ELF-1 (cell line): ENCODE measurements at places on chromosomes 16 and 17.

- peak; percentile 28 for DNase-seq
These were observed 43.3 kb downstream of the BCAS3 start for GRCh38 chr17:60720763-60721531.

DNA sequence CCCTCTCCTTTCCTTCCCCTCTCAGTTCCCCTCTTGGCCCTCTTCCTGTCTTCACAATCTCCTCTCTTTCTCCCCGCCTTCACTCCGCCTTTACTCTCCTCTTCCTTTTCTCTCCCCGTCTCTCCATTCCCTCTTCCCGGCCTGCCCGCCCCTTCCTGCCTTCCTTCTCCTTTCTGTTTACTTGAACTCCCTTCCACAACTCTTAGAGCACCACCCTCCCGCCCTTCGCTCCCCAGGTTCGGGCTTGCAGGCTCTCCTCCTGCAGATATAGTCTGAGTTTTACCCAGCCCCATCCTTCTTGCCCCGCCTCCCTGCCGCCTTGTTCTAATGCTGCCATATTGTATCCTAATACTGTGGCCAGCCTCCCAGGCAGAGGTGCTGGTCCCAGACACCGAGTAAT is 201.5 kb upstream of the N4BP1 start:
- peak; percentile 30 for DNase-seq

DNA sequence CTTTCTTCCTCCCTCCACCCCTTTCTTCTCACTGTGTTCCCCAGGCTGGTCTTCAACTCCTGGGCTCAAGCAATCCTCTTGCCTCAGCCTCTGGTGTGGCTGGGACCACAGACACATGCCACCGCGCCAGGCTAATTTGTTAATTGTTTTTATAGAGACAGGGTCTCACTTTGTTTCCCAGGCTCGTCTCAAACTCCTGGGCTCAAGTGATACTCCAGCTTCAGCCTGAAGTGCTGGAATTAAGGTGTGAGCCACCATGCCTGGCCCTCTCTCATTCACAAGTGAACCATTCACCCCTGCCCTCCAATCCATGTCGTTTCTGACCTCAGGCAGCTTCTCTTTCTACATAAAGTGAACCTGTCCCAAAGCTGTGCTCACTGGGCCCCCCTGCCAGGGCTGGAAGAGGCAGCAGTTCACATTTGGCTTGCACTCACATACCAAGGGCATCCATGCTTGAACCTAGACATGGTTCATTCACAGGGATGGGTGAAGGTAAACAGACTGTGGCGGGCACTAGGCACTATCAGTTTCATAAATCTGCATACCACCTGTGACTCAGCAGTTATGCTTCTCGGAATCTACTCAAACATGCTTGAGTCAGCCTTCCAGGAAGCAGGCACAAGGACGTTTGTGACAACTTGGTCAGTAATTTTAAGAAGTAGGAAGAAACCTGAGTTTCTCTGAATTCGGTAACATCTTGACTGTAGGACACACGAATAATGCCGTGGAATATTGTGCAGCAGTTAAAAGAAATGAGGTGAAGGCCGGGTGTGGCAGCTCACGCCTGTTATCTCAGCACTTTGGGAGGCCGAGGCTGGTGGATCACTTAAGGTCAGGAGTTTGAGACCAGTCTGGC is 6.0 kb upstream of the RNF213 start:
- no peak for DNase-seq

- peak; percentile 82 for DNase-seq
These were observed at the start of gene ZDHHC1 for GRCh38 chr16:67415872-67416793. Gene ZDHHC1 (minus strand): TSS chr16:67416477. CDS start chr16:67407775, 8,702 bp downstream.

GRCh38 chr17:79933863-79934652 is 94.8 kb upstream of the CBX4 start:
- no peak for DNase-seq

DNA sequence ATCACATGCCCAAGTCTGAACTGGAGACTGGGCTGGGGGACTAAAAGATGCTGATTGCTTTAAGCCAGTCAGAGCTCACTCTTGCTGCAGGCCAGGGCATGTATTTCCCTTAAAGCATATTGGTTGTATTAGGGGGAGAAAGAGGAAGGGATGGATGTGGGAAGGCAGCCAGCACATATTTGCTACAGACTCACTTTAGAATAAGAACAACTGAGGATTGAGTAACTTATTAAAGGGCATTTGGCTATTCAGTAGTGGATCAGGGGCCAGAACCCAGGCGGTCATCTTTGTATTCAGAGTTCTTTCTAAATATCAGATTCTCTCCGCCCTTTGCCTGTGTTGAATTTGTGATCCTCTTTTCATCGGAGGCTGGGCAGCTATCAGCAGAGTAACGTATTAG is 231.7 kb downstream of the HAPSTR1 start:
- no peak for DNase-seq

DNA sequence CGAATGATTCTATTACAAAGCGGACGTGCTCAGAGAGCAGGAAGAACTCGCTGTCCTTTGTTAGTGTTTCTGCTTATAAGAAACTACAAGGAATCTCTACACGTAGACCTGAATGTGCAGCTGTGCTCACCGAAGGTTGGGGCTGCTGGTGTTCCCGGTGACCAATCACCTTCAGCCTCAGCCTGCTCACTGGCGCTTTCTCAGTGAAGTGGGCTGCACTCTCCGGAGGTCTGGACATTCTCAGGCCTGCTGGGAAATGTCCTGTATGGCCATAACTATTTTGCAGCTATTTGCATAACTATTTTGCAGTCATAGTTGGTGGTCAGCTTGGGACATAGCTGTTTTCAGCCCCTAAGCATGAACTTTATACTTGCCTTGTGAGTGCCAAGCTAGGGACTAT is 9.7 kb upstream of the CIAO3 start:
- DNase-seq = no peak

- DNase-seq = no peak
These were observed 34.7 kb upstream of the BRD7 start for GRCh38 chr16:50403491-50403890.

- no peak for DNase-seq
These were observed 151.6 kb downstream of the NPIPB11 start for GRCh38 chr16:29254676-29255495.

DNA sequence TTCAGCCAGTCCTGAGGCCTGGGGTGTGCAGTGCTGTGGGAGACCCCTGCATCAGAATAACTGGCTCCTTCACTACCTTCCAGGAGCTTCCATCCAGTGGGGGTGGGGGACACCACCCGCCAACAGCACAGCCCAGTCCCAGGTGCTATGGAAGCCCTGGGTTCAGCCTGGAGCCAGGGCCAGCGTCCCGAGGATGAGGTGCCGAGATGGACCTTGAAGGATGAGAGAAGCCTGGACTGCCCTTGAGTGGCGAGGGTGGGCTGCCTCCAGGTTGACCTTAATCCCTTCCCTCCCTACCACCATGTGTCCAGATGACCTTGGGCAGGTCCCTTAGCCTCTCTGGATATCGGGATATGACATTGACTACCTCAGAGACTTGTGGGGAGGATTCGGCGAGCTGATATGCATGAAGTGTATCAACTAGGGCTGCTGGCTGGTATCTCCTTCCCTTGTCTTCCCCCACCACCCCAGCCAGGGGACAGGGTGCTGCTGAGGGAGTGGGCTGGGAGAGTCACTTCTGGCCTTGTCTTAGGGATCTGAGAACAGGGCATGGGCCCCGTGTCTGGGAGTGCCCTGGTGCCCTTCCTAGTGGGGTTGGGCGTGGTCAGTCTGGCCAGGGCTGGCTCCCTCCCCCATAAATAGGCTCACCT is 14.2 kb upstream of the LASP1NB start:
- no peak for DNase-seq

DNA sequence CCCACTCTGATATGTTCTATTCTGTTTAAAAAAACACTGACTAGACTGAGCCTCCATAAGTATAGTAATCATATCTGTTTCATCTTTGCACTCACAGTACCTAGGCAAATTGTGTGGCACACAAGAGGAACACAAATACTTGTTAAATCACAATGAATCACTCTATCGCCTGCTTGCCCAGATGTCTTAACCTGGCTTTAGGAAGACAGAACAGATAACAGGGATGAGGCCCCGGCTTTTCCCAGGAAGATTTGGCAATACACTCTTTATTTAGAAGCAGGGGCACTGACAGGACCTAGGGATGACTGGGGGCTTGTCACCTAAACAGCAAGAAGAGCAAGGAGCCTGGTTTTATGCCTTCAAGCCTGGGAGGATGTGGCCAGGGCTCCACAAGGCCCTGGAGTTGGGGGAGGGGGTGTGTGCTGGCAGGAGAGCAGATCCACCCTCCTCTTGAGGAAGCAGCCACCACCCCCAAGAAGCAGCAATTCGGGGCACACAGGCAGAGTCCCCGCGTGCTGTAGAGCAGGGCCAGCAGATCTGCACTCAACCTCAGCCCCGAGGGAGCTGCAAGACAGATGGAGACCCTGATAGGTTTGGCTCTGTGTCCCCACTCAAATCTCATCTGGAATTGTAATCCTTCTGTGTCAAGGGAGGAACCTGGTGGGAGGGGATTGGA is 41.0 kb upstream of the KSR1 start:
- DNase-seq = no peak

- DNase-seq = no peak
These were observed 98.5 kb downstream of the METRNL start for GRCh38 chr17:83177611-83178532.

DNA sequence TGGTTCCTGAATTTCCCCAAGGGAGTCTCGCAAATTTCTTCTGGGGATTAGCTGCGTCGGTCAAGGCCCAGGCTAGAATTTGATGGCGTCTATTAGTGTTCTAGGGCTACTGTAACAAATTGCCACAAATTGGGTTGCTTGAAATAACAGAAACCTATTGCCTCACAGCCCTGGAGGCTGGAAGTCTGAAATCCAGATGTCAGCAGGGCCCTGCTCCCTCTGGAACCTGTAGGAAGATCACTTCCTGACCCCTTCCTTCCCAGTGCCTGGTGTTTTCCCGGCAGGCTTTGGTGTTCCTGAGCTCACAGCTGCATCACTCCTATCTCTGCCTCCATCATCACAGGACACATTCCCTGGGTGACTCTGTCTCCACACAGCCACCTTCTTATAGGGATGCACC is 24.4 kb downstream of the DHRS7C start:
- no peak for DNase-seq

GRCh38 chr16:68286153-68287074 is 22.1 kb downstream of the SLC7A6 start:
- DNase-seq = no peak

DNA sequence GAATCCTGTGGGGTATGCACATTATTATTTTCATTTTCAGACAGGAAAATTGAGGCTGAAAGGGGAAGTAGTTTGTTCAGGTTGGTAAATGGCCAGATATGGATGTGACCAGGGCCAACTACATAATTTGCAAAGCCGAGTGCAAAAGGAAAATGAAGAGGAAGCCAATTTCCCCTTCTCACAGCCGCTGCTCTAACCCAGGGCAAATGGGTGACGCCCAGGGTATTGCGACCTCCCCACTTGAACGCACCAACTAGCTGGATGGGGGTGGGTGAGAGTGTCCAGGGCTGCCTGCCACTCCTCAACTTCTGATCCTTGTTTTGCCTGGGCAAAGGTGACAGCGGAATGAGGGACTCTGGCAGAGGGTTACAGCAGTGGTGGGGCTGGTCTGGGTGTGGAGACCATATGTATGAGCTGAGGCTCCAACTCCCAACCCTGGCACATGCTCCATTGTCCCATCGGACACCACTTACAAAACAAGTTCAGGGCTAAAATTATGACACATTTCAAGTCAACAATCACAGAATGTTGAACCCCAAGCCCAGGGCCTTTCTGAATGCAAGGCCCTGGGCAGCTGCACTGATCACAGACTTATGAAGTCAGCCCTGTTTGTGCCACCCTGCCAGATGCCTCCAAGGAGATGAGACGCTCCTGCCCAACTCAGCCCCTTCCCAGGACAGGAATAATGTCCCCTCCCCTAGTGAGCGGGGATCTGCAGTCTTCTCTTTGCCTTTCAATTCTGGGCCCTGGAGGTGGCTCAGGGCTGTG is 1.7 kb downstream of the ANKRD40CL start:
- DNase-seq = no peak

DNA sequence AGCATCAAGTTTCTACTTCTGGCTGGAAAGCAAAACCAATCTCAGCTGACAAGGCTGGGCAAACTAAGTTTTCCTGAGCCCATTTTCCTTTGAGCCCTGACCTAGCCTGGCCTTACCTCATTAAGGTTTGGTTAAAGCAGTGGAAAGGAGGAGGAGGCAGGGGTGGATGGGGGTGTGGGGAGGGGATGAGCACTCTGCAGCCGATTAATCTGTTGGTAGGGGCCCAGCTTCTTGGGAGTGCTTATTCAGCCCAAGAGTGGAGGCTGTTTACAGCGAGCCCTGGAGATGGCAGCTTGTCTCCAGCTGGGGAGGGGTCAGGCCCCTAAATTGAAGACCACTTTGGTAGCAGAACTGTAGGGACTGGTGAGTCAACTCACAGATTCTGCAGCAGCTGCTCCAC is 12.0 kb downstream of the SMCR8 start:
- DNase-seq = no peak

GRCh38 chr17:73223626-73224230 is 30.9 kb downstream of the COG1 start:
- DNase-seq = no peak

- no peak for DNase-seq
These were observed 6.2 kb upstream of the EVI2A start for GRCh38 chr17:31327534-31328159.

- DNase-seq = no peak
These were observed 1633.6 kb upstream of the GOT2 start for GRCh38 chr16:60367739-60368138.
